SJSA1 (cell line): ENCODE measurements at places on chromosomes 5 and 9.
A peak's percentile ranks its signal among the peaks of the same experiment; 100 is the strongest.

- H3K4me1 ChIP-seq, result peaks cover 65% of the 10 kb centered on the region
- H3K36me3 ChIP-seq, result peaks cover 40% of the 10 kb centered on the region
- H3K27ac ChIP-seq, result peak overlapping the region; percentile 95
- H3K27me3 ChIP-seq, result no peaks in the 10 kb centered on the region
Observed at GRCh38 chr5:172906436-172906835, 52.8 kb upstream of the RPL26L1 start.

GRCh38 chr5:14263113-14263512, 120.0 kb downstream of the TRIO start:
- no peak overlapping the region for H3K4me3 ChIP-seq
- H3K27me3 ChIP-seq, result no peaks in the 10 kb centered on the region
- H3K27ac ChIP-seq, result no peak overlapping the region
- H3K4me1 ChIP-seq, result peaks cover 58% of the 10 kb centered on the region
- DNase-seq, result no peak
- H3K36me3 ChIP-seq, result no peaks in the 10 kb centered on the region

- no peaks in the 10 kb centered on the region for H3K36me3 ChIP-seq
- H3K4me1 ChIP-seq, result no peaks in the 10 kb centered on the region
- no peaks in the 10 kb centered on the region for H3K27me3 ChIP-seq
- no peak for DNase-seq
- no peak overlapping the region for H3K27ac ChIP-seq
- no peak overlapping the region for H3K4me3 ChIP-seq
Observed at GRCh38 chr5:98016771-98017170, 756.7 kb upstream of the RGMB start.

DNA sequence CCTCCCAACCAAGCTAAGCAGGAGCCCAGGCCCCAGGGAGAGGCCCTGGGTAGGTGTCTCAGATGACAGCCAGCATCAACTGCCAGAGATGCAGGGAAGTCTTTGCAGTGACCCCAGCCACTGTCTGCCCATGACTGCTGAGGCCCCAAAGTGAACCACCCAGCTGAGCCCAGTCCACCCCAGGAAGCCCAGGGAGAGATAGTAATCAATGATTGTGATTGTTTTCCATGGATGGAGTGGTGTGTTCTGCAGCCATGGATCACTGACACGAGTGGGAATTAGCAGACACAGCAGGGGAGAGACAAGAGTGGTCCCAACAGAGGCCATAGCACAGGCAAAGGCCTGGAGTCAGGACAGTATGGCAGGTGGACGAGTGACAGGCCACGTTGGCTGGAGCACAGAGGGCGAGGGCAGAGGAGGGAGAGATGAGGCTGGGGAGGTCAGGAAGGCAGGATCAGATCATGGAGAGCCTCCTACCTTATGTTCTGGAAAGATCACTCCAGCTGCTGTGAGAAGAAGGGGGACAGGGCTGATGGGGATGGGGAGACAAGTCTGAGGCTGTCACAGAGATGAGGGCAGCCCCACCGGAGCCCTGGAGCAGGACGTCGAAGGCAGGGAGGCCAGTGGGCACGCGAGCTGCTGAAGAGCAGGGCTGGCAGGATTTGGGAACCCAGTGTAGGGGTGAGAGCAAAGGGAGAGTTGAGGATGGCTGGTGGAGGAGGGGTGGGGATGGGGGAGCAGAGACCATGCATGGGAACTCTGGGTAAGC, 14.5 kb downstream of the ABO start:
- H3K4me1 ChIP-seq, result no peaks in the 10 kb centered on the region
- H3K27ac ChIP-seq, result no peak overlapping the region
- DNase-seq, result no peak
- H3K27me3 ChIP-seq, result peaks cover 23% of the 10 kb centered on the region
- no peak overlapping the region for H3K4me3 ChIP-seq

GRCh38 chr5:115685490-115685889, 59.7 kb upstream of the TMED7 start:
- H3K27ac ChIP-seq, result no peak overlapping the region
- no peaks in the 10 kb centered on the region for H3K27me3 ChIP-seq
- no peak for DNase-seq
- H3K4me3 ChIP-seq, result no peak overlapping the region
- no peaks in the 10 kb centered on the region for H3K36me3 ChIP-seq
- peaks cover 22% of the 10 kb centered on the region for H3K4me1 ChIP-seq

- no peak for DNase-seq
- no peak overlapping the region for H3K27ac ChIP-seq
- H3K4me1 ChIP-seq, result peaks cover 40% of the 10 kb centered on the region
- no peak overlapping the region for H3K4me3 ChIP-seq
- H3K36me3 ChIP-seq, result no peaks in the 10 kb centered on the region
Observed at GRCh38 chr5:142508591-142508990, 177.3 kb downstream of the FGF1 start.

DNA sequence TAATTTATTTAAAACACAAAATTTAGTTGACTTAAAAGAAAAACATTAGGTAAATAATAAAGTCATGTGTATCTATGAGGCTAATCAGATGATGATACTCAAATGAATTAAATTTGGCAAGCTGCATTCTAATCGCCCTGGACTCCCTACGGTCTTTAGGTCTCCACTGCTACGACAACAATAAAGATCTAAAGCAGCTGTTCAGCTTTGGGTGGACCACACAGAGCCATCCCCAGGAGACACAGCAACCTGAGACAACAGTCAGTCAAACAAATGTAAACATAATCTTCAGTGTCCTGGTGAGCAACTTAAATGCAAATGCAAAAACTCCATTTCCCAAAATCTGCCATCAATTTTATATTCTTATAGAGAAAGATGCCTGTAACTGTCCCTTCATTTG, 65.5 kb downstream of the MCTP1 start:
- no peaks in the 10 kb centered on the region for H3K36me3 ChIP-seq
- H3K4me1 ChIP-seq, result no peaks in the 10 kb centered on the region
- H3K4me3 ChIP-seq, result no peak overlapping the region
- H3K27me3 ChIP-seq, result no peaks in the 10 kb centered on the region
- no peak overlapping the region for H3K27ac ChIP-seq

DNA sequence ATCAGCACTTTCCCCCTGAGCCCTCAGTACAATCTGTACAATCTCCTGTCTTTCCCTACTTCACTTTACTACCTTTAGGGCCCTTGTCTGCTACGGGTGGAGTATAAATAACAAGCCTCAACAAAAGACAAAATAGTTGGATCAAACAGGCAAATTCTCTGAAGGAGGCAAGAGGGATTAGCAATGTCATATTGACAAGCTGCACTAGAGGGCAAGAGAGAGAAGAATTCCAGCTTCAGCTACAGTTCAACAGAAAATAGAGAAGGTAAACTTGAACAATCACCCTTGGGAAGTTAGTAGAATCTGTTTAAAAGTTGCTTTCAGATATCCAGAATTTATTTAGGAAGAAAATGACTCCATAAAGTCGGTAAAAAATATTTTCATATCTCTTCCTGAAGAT, 68.4 kb upstream of the IZUMO3 start:
- H3K27me3 ChIP-seq, result no peaks in the 10 kb centered on the region
- no peaks in the 10 kb centered on the region for H3K36me3 ChIP-seq
- no peak overlapping the region for H3K27ac ChIP-seq
